ENCODE measurements at places on chromosomes 3 and 15. TPM values are rescaled to one million over a fixed set of nuclear protein-coding genes. Genes with fewer than 3 reads are reported as not detected.

Gene COL6A5
- not detected for polyA plus RNA-seq

Gene C3orf22
- not detected for polyA plus RNA-seq

Gene EAF1
- 10.9 TPM for polyA plus RNA-seq

Gene QARS1
- 203 TPM for polyA plus RNA-seq

Gene TLR9
- polyA plus RNA-seq: not detected

Gene SENP8
- polyA plus RNA-seq: 2.0 TPM

Gene EFL1
- polyA plus RNA-seq: 38.0 TPM

Gene MAGEF1
- 14.3 TPM for polyA plus RNA-seq

GRCh38 chr3:16487511-16488175, 25.9 kb downstream of the RFTN1 start:
- DNase-seq: no peak

DNA sequence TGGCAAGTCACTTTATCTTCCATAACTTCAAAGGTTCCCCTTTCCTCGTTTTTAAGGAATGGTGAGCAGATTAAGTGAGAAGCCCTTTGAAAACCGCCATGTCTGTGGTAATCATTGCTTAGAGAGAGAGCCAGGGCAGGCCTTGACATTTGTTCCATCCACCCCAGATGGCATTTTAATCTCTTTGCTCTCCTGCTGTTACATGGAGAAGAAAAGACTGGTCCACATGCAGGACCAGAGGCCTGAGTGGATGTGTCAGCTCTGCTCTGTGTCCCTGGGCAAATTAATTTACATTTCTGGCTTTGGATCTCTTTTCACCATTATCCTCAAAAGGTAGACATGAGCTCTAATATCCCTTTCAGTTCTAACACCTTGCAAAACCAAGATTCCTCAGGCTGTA, 157.3 kb upstream of the LPP start:
- DNase-seq: no peak

DNA sequence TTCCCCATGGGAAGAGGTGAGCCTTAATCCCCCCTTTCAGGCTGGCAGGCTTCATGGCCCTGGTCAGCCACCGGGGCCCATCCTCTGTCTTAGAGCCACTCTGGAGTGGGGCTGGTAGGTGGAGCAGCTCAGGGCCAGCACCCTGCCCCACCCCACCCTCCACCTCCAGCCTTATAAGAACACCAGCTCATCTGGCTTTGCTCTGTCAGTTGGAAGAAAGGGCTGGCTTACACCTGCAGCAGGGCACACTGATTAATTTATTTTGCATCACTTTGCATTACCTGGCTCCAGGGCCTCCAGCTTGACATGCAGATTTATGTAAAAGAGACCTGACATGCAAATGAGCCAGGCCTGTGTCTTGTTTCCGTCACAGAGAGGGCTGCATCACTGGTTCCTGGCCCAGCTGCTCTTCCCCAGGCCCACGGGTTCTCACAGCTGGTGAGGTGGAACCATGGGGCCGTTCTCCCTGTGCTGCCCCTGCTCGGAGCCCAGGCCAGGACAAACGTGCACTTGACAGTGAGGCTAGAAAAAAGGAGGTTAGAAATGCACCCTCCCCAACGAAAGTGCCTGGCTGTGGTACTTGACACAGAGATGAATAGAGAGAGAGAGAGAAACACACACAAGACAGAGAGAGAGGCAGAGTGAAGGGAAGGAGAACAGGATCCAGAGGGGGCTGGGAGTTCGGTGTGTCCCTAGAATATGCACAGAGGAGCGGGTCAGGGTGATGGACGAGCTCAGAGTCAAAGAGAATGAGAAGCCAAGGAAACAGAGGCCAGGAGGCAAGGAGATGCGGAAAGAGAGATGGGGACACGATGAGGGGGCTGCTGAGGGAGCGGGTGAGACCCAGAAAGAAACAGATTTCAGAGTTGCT, 44.5 kb upstream of the MAGEF1 start:
- DNase-seq: no peak

DNA sequence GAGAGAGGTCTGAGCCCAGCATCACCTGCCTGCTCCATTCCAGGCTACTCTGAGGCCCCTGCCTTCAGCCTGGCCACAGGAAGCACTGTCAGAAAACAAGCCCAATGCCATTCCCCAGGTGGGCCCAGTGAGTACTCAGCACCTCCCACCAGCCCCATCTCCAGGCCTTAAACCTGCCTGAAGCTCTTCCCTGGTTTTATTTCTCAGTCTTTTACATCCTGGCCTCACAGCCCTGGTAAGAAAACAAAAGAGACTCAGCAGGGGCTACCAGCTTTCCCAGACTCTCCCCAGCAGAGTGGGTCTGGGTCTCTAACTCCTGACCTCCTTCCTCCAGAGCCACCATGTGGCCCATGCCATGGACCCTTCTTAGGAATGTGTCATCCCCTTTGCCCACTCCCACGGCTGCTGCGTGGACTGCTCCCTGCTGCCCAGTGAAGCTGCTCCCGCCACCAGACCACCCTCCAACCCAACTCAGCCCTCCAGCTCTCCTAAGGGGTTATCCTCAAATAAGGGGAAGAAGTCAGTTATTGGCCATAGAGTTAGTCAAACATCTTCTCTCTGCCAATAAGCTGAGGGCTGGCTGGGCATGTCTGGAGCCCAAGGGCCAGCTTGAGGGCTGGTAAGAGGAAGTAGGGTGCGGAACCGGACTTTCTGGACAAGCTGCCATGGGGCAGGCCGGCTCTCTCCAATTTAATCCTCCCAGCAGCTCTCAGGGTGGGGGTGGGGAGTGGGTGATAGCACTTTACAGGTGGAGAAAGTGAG, 116.7 kb upstream of the LINGO1 start:
- no peak for DNase-seq

GRCh38 chr15:52220251-52220650, 29.1 kb upstream of the GNB5 start:
- no peak for DNase-seq

GRCh38 chr3:63849175-63849574, 14.4 kb downstream of the THOC7 start:
- DNase-seq: no peak

DNA sequence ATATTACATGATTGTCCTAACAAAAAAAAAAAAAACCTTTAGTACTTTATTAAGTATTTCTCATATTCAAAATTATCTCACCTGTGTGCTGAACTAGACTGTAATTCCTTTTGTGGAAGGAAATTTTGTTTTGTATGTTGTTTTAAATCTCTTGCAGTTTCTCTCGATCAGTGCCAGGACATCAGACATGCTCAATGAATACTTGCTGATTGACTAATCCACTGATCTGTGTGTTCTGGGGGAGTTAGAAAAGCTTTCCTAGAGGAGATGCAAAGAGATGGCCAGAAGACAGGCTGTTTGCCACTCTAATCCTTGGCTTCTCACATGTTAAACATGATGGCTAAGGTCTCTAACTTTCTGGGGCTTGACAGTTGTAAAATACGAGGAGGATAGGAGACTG, 233.3 kb upstream of the NR2E3 start:
- no peak for DNase-seq

DNA sequence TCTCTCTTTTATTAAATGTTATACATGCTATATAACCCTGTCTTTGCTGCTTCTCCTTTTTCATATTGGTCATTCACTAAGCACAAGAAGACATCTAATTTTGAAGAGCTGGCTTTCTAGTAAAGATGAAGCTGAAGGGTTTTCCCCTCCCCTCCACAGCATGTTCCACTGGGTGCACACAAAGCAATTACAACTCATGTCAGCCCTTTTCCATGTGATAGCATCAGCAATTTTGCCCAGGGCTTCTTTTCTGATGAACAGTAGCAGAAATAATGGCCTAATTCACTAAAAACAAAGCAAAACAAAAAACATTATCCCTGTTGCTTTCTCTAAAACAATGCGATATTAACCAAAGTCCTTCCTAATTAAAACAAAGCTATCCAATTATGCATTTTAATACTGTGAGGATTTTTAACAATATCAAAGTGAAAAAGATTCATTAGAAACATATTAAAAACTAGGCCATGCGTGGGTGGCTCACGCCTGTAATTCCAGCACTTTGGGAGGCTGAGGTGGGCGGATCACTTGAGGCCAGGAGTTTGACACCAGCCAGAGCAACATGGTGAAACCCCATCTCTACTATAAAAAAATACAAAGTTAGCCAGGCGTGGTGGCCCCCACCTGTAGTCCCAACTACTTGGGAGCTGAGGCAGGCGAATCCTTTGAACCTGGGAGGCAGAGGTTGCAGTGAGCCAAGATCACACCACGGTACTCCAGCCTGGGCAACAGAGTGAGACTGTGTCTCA, 12.2 kb upstream of the PIK3R4 start:
- DNase-seq: no peak

GRCh38 chr15:90585863-90586262, 56.1 kb downstream of the CRTC3 start:
- no peak for DNase-seq

DNA sequence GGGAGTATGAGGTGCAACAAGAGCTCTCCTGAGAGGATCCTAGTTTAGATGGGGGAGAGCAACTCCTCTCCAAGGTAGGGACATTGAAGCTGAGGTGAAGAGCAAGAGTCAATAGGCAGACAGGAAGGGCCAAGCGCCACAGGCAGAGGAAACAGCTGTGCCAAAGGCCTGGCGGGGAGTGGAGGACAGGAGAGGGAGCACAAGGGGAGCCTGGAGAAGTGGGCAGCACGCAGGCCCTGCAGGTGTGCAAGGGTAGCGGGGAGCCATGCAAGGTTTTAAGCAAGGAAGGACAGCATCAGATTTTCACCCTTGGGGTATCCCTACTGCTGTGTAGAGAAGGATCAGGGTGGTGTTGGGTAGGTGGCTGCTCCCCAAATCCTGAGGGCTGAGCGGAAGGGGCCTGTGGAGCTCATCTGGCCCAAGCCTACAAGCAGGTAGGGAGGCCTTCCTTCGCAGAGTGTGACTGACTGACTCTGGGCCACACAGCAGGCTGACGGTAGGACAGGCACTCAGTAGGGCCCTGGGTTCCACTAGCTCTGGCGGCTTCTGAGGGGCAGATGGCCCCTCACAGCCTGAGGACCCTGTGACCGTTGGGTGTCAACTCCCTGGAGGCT, 13.3 kb downstream of the CHST13 start:
- DNase-seq: no peak

DNA sequence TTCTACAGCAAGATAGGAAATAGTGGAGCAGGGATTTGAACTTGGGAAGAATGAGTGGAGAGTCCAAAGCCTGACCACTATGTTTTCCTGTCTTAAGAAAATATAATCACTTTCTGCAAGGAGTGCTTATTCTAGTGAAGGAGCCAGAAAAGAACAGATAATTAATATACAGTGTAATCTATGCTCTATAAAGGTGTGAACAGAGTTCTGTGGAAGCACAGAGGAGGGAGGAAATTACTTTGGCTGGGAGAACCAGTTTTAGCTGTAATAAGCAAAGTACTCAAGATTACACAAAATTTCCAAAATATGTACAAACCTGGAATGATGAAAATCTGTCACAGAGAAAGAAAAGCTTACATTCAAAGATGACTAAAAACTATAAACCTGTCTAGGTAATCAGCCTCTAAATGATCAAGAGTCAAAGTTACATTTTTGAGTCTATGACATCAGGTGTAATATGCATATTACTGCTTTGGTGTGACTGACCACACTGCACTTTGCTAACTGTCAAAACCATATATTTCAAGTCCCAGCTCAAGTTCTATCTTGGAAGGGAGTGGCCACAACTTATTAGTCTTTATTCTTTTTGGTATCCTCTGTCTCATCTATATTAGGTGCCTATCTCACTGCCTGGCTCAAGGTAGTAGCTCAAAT, 40.7 kb upstream of the MB21D2 start:
- DNase-seq: peak; percentile 3

GRCh38 chr3:87120881-87121280, 106.2 kb upstream of the CHMP2B start:
- no peak for DNase-seq

DNA sequence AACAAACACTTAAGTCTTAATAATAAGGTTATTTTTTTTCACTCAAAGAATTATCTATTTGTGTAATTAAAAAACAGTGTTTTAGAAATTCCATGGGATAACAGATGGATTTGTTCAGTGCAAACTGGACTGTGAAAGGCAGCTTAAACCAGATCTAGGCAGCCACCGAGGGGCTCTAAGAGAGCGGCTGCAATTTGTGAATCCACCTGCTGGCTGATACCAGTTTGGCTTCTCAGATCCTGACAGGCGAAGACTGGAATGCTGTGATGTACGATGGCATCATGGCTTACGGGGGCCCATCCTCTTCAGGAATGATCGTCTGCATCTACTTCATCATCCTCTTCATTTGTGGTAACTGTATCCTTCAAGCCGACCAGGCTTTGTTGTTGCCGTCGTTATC, 119.6 kb downstream of the CHDH start:
- no peak for DNase-seq

- DNase-seq: no peak
Observed at GRCh38 chr3:193506921-193507320, 47.8 kb downstream of the ATP13A4 start.

GRCh38 chr15:69881766-69882165, 216.0 kb downstream of the TLE3 start:
- DNase-seq: no peak

DNA sequence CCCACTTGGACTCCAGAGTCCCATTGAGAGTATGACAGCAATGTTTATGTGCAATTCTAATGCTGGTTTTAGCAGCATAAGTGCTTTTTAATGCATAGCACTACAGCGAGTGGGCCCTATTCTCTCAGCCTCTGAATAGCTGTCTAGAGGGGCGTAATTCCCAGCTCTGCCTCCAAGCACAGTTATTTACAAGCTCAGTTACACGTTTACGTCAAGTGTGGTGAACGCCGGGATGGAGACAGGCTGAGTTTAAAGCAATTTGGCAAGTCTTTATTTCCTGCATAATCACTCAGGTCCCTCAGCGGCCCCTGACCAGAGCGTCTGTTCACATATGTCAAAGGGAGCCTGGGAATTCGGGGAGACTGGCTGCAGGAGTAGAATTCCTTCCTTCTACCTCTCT, 43.9 kb downstream of the SOX14 start:
- DNase-seq: no peak

- DNase-seq: peak; percentile 41
Observed at GRCh38 chr3:79414806-79415205, 353.0 kb downstream of the ROBO1 start.

GRCh38 chr3:193592841-193593667, at the start of gene OPA1:
Gene OPA1, plus strand, starts transcription at chr3:193593208. Its CDS starts 170 bp downstream, at chr3:193593378.
- DNase-seq: peak; percentile 98

DNA sequence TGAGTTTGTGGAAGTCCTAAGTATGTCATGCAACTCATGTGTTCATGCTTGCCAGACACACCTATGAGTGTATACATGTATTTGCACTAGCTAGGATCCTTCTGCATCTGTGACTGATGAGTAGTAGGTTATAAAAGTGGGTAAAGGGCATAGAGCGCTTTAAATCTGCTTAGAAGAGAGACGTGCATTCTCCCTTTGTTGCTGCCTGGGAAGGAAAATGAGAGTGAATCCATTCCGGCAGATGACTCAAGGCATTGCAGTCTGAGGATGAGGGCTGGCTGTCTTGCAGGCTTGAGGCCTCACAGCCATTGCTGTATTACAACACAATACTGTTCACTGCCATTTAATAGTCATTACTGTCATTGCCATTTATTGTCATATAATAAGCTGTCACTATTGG, 120.8 kb upstream of the UMPS start:
- DNase-seq: no peak

DNA sequence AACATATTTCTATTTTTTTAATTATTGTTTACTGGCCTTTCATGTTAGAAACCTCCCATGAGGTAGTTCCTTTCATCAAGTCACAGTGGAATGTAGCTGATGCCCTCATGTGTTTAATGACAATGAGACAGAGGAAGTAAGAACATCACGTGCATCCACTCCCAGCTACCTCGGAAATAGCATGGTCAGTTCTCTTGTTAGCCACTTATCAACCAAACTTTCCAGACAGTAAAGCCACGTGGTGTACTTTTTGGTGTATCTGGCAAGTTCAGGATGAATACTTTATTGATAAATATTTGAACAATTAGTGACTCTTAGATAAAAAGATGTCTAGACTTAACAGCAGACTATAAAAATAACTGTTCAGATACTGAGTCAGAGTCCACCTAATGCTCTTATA, 781.7 kb downstream of the MECOM start:
- no peak for DNase-seq
